Naive thymus-derived CD4-positive, alpha-beta T cell (primary cell): ENCODE measurements at places on chromosomes 7 and 10.

DNA sequence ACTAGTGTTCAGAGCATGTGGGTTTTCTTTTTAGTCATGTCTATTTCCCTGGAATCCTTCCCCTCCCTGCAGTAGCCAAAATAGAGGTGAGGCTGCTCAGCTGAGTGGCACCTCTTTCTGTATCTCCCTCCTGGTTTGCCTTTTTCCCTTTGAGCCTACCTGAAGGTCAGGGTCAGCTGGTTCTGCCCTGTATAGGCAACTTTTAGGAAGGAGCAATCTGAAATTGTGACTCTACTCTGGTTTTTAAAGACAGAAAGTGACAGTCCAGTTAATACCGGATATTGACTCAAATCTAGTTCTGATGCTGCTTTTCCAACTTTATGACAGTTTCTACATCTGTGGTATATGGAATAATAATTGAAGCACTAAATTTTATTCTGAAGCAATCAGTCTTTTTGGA is 26.0 kb downstream of the CCM2 start:
- DNase-seq = no peak
- peaks cover 28% of the 10 kb centered on the region for H3K4me1 ChIP-seq

DNA sequence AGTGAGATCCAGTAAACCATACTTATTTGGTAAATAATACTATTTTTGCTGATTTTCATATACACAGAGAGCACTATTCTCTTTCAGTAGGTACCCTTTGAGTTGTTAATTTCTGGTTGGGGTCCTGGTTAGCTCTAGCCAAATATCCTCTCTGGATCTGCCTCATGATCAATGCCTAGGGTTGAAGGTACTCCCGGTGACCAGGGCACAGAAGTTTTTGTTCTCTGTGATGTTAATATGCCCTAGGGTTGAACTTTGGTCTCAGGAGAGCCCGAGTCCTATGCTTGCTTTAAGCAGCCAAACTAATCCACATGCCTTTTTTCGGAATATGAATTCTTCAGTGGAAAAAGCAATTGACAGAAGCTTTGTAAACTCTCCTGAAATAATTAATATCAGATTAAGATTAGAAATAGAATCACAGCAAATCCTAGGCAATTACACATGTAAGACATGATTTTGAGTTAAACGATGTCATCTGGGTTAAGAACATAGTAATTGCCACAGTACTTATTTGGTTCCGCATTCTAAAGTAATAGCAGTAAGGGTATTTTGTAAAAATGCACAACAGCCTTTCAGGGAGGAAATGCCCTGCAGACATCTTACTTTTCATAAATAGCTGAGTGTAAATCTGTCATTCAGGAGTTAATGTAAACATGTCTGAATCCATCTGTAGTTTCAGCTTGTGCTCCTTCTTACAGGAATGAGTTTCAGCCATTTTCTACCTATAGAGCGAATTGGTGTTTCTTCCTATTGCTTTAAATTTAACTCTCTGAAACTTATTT is 10.1 kb downstream of the CHN2 start:
- H3K4me3 ChIP-seq = no peak overlapping the region
- DNase-seq = no peak
- no peak overlapping the region for H3K27ac ChIP-seq
- no peaks in the 10 kb centered on the region for H3K4me1 ChIP-seq
- no peaks in the 10 kb centered on the region for H3K36me3 ChIP-seq

- no peak overlapping the region for H3K27ac ChIP-seq
- H3K27me3 ChIP-seq = no peaks in the 10 kb centered on the region
- no peak for DNase-seq
- no peak overlapping the region for H3K4me3 ChIP-seq
- peaks cover 14% of the 10 kb centered on the region for H3K36me3 ChIP-seq
Observed at GRCh38 chr7:137930581-137930980, 71.3 kb downstream of the CREB3L2 start.

DNA sequence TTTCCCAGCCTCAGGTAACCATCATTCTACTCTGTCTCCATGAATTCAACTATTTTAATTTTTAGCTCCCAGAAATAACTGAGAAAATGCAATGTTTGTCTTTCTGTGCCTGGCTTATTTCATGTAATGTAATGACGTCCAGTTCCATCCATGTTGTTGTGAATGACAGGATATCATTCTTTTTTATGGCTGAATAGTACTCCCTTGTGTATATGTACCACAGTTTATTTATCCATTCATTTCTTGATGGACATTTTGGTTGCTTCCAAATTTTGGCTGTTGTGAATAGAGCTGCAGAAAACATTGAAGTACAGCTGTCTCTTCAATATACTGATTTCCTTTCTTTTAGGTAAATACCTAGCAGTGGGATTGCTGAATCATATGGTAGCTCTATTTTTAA is 10.5 kb downstream of the ATRNL1 start:
- H3K4me3 ChIP-seq = no peak overlapping the region
- no peaks in the 10 kb centered on the region for H3K4me1 ChIP-seq
- H3K27me3 ChIP-seq = no peaks in the 10 kb centered on the region
- H3K36me3 ChIP-seq = no peaks in the 10 kb centered on the region
- H3K27ac ChIP-seq = no peak overlapping the region
- DNase-seq = no peak

DNA sequence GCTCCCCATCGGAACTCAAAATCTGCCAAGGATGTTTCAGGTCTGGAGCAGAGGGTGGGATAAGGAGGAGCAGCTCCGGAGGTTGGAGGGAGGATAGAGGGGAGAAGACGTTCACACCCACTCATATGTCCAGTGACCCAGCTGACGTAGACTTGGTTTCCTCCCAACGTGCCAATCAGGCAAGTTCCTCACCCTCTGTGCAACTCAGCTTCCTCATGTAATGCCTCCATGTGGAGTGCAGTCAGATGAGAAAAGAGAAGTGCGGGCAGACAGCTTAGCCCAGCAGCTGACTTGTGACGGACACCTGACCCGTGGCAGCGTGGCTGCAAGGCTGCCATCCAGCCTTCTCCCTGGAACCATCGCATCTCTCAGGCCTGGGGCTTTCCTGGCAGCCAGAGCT is 86.8 kb downstream of the NPTX2 start:
- H3K4me3 ChIP-seq = no peak overlapping the region
- H3K27me3 ChIP-seq = no peaks in the 10 kb centered on the region
- no peaks in the 10 kb centered on the region for H3K36me3 ChIP-seq
- no peak overlapping the region for H3K27ac ChIP-seq

DNA sequence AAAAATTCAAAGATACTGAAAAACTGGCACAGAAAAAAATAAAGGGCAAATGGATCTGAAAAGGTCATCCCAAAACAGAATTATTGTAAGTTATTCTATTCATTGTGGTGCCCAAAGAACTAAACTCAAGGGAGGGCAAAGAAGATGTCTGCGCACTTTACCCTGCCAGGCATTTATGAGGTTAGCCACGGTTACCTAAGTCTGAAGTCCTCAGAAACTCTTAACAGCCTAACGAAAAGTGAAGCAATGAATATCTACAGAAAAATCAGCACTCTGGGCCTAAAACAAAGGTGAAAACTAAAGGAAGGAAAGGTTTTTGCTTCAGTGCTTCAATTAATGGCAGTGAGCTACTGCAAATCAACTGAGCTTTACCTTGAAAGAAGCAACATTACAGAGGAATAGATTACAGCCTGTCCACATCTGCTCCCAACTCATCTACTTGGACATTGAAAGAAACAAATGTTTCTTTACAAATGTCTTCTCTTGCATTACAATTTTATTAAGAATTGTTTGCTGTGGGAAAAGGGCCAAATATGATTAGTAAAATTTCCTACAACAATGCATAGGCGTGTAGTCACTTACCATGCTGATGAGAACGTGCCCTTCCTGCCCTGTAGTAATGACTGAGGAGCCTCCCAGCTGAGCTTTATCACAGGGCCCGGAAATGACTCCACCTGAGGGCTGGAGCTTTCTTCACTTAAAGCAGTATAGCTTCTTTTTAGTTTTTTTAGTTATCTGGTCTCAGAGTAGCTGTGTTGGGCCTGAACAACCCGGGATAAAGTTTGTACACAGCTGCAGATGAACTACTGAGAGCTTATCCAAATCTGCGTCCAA is at the start of gene TUBAL3:
TUBAL3 (minus strand) TSS at position 621 of the 834 bp plus-strand sequence; CDS start at position 585, 36 bp downstream.
- DNase-seq = no peak
- no peak within 1 kb of the TSS for H3K27ac ChIP-seq
- H3K4me3 ChIP-seq = no peak within 1 kb of the TSS
- no peaks in the 10 kb centered on the region for H3K27me3 ChIP-seq

GRCh38 chr10:93461109-93461806 is 20.9 kb downstream of the MYOF start:
- no peaks in the 10 kb centered on the region for H3K27me3 ChIP-seq
- H3K4me3 ChIP-seq = no peak overlapping the region
- no peaks in the 10 kb centered on the region for H3K36me3 ChIP-seq
- no peaks in the 10 kb centered on the region for H3K4me1 ChIP-seq

DNA sequence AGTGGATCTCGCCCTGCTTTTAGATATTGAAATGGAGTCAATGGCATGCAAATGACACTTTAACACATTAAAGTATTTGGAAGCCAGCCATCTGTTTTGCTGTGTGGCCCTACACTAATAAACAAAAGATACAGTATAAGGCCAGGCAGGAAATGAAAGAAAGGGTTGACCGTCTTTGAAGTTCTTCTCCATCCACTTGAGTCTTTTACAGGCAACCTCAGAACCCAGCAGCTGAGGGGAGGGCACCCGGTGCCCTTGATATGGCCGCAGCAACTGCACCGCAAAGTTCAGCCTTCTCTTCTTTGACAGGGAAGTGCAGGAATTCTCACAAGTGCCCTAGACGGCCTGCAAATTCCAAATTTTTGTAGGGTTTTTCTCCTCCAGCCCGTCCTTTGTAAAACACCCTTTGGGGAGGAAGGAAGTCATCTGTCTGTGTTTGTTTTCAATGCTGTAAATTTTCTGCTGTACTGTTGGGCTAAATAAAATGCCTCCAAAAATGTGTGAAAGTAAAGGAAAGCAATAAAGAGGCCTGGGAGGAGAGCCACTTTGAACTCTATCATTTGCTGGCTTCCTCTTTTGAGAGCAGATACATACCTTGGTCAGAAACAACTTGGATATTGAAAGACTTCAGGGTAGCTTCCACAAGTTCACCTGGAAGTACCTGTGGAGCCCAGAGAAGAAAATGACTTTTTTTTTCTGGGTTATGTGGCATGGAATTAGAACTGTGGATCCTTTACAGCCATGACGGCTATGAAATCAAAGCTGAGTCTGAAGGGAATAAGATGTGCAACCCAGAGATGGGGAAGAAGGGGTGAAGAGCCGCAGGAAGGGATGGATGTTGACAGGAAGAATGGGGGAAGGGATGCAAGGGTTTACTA is 3.6 kb downstream of the HOXA1 start:
- peaks cover 14% of the 10 kb centered on the region for H3K4me1 ChIP-seq
- no peak overlapping the region for H3K27ac ChIP-seq
- DNase-seq = no peak
- H3K27me3 ChIP-seq = peaks cover 12% of the 10 kb centered on the region

- H3K4me3 ChIP-seq = no peak overlapping the region
- no peaks in the 10 kb centered on the region for H3K36me3 ChIP-seq
- peak; percentile 30 for DNase-seq
- no peaks in the 10 kb centered on the region for H3K27me3 ChIP-seq
Observed at GRCh38 chr10:9342885-9343570, 1288.5 kb downstream of the GATA3 start.

- no peak overlapping the region for H3K27ac ChIP-seq
- no peaks in the 10 kb centered on the region for H3K4me1 ChIP-seq
- H3K4me3 ChIP-seq = no peak overlapping the region
Observed at GRCh38 chr7:108211382-108212201, 81.4 kb upstream of the LAMB4 start.

DNA sequence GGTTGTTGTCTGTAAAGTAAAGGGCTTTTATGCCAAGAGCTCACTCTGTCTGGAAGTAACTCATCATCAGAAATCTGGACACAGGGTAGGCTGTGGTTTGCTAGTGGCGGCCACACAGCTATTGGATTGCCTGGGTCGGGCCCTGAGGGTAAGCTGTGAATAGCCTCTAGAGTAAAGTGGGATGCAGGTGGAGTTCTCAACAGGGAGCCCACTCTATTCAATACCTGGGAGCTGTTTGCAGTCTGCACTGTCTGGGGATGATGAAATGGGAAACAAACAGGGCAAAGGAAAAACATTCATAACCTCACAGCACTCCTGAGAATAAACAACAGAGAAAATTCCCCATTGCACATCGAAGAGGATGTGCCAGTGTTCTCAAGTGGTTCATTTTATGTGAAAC is 582.6 kb downstream of the CALN1 start:
- no peaks in the 10 kb centered on the region for H3K4me1 ChIP-seq
- no peaks in the 10 kb centered on the region for H3K36me3 ChIP-seq
- no peak overlapping the region for H3K27ac ChIP-seq
- H3K4me3 ChIP-seq = no peak overlapping the region
- DNase-seq = no peak
- H3K27me3 ChIP-seq = no peaks in the 10 kb centered on the region

GRCh38 chr7:32582036-32582435 is 86.7 kb downstream of the AVL9 start:
- H3K27me3 ChIP-seq = no peaks in the 10 kb centered on the region
- H3K4me3 ChIP-seq = no peak overlapping the region
- no peak for DNase-seq

DNA sequence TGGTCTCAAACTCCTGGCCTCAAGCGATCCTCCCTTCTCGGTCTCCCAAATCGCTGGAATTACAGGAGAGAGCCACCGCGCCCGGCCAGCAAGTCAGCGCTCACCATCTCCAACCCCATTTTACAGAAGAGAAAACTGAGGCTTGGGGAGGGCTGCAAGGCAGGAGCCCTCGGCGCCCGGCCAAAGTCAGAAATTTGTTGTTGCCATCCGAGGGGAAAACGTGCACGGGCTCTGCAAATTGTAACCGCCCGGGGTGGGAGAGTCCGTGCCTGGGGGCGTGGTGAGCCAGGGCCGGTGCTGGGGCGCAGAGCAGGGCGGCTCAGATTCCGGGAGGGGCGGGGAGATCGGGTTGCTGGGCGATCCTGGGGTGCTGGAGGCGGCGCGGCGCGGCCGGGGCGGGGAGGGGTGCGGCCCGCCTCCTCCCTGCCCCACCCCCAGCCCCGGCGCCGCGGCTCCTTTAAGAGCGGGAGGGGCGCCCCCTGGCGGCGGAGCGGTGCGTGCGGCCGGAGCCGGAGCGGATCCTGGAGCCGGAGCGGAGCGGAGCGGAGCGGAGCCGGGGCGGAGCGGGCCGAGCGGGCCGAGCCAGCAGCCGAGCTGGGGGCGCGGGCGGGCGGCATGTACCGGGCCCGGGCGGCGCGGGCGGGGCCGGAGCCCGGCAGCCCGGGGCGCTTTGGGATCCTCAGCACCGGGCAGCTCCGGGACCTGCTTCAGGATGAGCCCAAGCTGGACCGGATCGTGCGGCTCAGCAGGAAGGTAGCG is at the start of gene VPS37D:
VPS37D (plus strand) TSS at position 488 of the 759 bp plus-strand sequence; CDS start at position 616, 128 bp downstream.
- H3K4me3 ChIP-seq = peak within 1 kb of the TSS; percentile 44
- no peak within 1 kb of the TSS for H3K27ac ChIP-seq
- no peaks in the 10 kb centered on the region for H3K27me3 ChIP-seq
